Mucosa of descending colon (tissue), 3 donors: ENCODE measurements at places on chromosomes 12 and 14.

- DNase-seq = no peak
Observed at GRCh38 chr12:51901121-51901817, 6.0 kb upstream of the ACVRL1 start.

- DNase-seq = peak; percentile 59
Observed at GRCh38 chr12:62724947-62725451, 210.0 kb downstream of the PPM1H start.

DNA sequence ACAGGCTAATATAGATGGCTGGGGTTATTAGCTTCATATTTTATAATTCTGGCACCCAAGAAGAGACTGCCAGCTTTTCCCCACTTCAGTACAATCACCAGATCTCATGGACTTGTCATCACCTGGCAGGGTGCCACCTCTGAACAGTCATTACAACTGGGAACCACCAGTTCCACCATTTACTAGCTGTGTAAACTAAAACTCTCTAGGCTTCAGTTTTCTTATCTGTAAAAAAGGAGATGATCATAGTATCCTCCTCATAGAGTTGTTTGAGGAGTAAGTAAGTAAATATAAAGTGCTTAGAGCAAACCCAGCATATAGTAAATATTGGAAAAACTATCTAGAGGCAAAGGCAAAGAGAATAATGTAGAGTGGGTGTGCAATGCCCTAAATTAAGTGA lies 19.3 kb downstream of the CPNE8 start:
- peak; percentile 65 for DNase-seq

GRCh38 chr14:73477618-73478266 lies 13.0 kb upstream of the RIOX1 start:
- no peak for DNase-seq

GRCh38 chr12:79452906-79453305 lies 237.9 kb downstream of the PAWR start:
- no peak for DNase-seq

- no peak for DNase-seq
Observed at GRCh38 chr14:63891148-63891975, 38.6 kb downstream of the SYNE2 start.

DNA sequence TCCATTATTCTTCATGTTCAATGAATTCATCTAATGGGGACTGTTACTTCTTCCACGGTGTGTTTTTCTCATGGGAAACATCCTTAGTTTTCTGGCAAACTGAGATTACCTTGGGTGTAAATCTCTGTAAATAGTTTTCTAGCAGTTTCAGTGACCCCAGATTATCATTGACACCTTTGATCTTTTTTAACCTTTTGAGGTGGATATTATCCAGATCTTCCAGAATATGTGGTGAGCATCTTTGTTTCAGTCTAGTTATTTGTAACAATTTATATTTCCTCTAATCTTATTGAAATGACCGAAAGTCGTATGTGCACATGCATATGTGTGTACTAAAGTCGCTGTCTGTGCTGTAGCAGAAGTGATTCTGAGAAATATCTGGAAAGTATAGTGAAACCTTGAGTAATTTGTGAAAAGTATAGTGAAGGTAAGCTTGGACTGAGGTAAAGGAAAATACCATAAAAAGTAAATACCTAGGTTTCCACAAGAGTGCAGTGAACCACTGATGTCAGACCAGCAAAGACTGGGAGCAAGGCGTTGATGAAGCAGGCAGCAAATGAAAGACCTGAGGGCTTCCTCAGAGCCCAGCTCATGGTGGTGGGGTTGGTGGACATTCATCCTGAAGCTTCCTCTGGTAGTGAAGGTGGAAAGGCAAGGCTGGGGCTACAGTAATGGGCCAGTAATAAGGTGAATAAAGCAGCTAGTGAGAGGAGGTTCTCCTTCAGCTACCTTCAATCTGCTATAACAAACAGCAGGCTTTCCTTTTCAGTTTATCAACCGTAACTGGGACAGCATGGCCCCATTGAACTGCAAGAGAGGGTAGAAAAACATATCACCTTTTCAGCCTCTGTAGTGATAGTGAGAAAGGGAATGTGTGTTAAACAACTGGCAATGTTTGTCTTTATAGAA lies 480.2 kb upstream of the FBXO33 start:
- DNase-seq = no peak

DNA sequence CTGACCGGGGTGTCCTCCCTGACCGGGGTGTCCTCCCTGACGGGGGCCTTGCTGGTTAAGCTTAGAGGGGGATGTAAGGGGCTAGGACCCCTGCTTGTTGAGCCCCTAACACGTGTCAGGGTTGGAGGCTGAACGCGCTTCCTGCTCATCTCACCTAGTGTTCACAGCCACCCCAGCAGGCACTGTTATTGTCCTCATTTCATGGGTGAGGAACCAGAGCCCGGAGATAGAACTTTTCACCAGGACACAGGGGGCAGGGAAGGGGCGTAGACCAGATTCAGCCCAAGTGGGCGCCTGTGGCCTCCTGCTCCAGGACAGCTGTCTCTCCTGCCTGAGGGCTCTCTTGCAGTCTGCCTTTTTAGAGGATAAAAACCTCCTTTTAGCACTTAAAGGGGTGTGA lies 236.3 kb downstream of the GLT1D1 start:
- no peak for DNase-seq

DNA sequence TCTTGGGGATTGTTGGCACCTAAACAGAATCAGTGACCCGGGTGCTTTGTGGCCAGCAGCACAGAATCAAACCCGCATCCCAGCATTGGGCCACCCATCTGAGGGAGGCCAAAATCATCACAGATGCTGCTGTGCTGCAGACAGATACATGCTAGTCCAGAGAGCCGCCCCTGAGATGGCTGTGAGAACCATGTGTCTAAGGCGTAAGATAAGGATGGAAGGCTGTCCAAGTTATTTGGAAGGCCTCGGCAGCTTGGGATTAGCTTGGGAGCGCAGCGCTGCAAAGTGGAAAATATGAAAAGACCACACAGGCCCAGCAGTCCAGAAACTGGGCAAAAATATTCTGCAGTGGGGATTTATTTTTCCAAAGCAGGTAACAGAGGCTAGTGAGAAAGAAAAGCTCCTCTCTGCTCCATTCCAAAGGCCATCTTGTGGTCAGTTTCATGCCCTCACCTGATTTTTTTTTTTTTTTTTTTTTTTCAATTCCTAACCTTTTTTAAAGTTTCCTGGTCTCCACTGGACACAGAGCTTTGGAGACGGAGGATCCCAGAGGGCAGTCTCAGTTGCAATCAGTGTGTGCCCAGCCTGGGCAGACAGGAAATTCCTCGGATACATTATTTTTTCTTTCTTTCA lies 178.9 kb upstream of the BCL2L14 start:
- DNase-seq = no peak

DNA sequence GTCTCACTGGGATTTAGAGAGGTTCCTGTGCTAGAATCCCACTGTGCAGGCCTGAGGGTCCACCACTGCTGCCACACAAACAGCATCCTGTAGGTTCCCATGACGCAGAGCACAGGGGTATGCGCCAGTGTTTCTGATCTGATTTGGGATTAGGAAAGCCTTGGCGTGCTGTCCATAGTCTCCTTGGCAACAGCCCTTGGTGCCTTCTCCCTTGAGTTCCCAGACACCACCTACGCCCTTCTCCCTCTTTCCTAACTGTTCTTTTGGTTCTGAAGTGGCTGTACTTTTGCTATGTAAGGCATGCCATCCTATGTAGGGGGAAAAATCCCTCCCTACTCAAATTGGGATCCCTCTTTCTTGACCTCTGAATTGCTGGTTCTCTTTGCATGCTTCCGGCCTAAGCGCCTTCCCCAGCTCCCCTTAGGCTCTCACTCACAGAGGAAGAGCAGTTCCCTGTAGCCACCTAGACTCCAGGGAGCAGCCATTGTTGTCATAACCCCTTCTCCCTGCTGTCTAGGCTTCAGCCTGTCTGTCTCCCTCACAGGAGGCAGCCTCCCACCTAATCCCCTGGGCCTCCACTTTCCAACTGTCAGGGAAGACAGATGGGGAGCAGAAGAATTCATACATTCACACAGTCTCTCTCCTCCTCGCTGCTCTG lies 14.8 kb upstream of the RIC8B start:
- no peak for DNase-seq

- no peak for DNase-seq
Observed at GRCh38 chr12:39685854-39686657, 66.5 kb upstream of the ABCD2 start.

GRCh38 chr12:25189656-25190055 lies 5.3 kb downstream of the DNAI7 start:
- no peak for DNase-seq

DNA sequence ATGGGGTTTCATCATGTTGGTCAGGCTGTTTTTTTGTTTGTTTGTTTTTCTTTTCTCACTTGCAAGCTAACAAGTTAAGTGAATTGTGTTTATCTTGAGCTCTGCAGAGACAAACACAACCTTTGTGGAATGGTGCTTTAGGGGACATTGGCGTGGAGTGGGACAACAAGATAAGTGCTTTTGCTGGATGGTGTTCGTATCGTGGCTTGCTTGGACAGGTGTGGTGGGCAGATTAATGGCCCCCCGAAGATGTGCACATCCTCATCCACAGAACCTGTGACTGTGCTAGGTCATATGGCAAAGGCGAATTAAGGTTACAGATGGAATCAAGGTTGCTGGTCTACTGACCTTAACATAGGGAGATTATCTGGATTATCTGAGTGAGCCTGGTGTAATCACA lies 7.0 kb downstream of the MLXIP start:
- no peak for DNase-seq

- DNase-seq = no peak
Observed at GRCh38 chr14:65549429-65549828, 136.9 kb downstream of the FUT8 start.

GRCh38 chr12:62601765-62602164 lies 135.1 kb downstream of the MON2 start:
- DNase-seq = no peak

DNA sequence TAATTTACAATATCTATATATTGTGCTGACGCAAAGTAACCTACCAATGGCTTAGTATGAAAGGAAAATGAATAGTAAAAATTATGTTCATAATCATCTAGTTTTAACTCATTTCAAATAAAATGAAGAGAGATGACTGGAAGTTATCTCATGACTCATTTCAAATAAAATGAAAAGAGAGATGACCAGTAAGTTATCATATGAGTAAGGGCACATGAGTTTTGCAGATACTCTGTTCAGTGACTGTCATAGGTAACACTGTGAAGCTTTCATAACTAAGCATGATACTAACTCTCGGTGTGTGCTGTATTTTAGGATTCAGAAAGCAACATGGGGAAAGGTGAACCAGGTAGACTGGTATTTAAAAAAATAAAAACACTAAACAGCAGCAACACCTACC lies 364.5 kb upstream of the DIO2 start:
- DNase-seq = no peak

DNA sequence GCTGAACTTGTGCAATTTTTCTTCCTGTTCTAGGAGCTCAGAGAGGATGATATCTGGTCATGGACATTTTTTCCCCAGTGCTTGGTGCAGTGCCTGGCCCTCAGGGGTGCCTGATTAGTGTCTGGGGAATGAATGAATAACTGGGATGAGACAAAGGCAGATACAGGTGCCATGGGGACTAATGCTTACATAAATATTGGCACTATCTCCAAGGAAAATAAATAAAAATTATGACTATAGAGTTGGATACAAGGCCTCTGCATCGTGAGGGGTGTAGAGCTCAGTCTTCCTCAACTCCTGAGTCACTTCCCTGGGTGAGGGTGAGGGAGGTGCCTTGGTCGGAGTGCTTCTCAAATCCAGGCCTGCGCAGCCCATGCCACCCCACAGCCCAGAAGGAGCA lies 188.6 kb downstream of the KCNA5 start:
- DNase-seq = no peak

DNA sequence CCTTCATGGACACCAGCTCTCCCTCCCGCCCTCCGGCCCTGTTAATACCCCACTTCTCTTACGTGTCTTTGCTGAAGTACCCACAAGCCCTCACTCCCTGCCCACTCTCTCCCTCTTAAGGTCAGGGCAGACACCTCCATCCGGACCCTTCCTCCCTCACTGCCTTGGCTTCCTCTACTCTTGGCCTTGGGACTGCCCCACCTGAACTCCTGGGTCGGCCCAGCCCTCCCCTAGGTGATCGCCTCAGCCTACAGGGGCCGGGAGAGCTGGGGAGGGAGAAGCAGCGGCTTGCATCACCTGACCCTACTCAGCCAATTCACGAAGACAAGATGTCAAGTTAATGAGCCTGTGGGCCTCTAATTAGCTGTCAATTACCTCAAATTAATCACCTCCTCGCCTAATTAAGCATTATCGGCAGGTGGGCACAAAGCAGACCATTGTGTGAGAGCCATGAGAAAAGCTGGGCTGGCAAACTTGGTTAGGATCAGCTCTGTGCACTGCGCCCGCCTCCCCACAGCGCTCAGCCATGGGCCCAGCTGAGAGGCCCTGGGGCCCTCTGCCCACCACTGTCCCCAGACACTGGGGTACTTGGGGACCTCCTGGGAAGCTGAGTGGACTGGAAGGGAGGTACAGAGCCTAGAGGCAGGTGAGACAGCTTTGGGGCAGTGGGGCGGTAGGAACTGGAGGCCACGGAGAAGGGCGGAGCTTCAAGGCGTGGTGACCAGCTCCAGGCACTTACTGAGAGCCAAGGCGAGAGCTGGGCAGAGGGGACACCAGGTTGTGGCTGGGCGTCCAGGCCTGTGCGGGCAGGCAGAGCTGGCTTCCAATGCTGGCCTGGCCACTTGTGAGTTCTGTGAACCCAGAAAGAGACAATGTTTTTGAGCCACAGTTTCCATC lies 25.1 kb upstream of the VSX2 start:
- no peak for DNase-seq

DNA sequence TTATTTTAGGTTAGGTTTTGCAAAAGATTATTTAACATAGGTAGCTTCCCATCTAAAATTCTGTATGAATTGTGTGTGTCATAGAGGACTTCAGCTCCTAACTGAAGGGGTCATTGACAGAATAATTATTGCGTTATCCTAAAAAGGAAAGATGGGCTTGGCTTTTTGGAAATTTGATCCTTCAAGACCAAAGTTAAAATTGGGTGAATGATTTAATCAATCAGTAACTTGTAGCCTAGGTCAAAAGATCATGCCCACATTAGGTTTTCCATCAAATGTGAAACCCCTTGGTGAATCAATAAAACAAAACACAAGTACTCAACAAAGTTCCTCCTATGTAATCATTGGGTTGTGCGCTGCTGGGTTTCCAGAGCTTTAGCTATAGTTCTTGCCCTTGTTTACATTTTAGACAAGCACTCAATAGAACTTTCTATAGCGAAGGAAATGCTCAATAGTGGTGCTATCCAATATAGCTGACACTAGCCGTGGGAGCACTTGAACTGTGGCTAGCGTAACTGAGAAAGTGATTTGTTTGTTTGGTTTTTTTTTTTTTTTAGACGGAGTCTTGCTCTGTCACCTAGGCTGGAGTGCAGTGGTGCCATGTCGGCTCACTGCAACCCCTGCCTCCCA lies 37.6 kb upstream of the ARHGAP5 start:
- DNase-seq = no peak

GRCh38 chr14:101916816-101917412 lies 47.5 kb upstream of the DYNC1H1 start:
- no peak for DNase-seq

DNA sequence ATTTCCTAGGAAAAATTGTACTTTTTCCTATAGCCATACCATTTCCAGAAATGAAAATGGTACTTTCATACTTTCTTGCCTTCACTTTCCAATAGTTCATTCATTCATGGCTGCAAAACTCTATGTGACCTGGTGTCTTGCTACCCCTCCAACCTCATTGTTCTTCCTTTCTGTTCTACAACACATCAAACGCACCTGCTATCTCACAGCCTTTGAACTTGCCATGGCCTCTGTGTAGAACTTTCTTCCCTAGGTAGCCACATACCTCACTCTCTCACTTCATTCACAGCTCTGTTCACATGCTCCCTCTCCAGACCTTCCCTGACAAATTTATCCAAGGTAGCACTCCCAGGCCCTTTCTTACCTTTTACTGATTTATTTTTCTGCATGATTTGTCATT lies 149.2 kb downstream of the DUSP6 start:
- DNase-seq = no peak
